ENCODE measurements at places on chromosomes 3 and 15.

DNA sequence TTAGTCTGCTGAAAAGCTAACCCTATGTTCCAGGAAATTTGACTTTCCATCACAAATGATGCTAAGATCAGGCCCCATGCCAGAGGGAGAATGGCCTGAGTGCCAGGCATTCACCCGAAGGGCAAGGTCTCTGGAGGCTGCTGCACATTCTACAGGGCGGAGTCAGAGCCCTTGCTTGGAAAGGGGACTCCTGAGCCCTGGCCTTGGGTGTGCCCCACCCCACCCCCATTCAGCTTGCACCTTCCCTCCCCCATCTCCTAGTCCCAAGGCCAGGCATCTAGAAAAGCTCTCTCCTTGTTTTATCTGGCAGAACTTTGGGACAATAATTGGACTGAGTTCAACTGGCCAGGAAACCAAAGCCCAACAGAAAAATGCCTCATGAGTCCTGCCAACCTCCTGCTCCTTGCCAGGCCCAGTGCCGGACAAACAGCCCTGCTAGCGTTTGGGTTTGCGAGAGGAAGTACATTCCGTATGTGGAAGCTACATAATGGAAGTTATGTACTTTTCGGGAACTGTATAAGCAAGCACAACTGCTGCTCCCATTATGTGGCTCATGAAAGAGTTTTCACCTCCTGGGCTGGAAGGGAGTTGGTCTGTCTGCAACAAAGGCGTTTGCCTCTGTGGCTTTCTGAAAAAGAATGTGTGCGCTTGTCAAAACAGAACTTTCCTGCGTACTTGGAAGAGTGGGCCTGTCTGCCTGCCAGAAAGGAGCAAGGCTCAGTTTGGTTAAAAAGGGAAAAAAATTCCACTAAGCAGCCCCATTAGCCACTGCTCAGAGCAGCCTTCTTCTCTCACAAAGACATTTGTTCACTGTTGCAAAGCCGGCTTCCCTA is 321.5 kb upstream of the CTNNB1 start:
- no peak overlapping the region for H3K27ac ChIP-seq
- no peak overlapping the region for H3K4me3 ChIP-seq
- no peaks in the 10 kb centered on the region for H3K27me3 ChIP-seq
- DNase-seq, result peak; percentile 30
- H3K4me1 ChIP-seq, result no peaks in the 10 kb centered on the region
- no peaks in the 10 kb centered on the region for H3K36me3 ChIP-seq

DNA sequence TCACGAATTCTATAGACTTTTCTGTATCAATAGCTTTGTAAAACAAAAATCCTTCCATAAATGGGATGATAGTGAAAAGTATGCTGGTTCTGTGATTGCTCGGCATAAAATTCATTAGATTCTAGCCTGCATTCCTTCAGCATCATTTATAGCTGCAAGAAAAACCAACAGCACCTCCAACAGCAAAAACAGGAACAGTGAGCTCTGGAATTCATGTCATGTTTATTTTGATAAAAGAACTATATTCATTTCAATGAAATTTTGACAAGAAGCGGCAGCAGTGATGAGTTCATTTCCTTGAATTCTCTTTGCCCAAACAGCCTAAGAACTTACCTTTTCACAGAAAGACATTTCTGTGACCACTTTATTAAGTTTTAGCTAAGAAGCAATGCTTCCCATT is 515.2 kb upstream of the CCDC54 start:
- DNase-seq, result peak; percentile 53
- H3K4me3 ChIP-seq, result no peak overlapping the region
- peaks cover 34% of the 10 kb centered on the region for H3K4me1 ChIP-seq
- H3K27me3 ChIP-seq, result no peaks in the 10 kb centered on the region

- no peak overlapping the region for H3K4me3 ChIP-seq
- no peaks in the 10 kb centered on the region for H3K27me3 ChIP-seq
Measured at GRCh38 chr3:140092848-140093536, 158.0 kb downstream of the CLSTN2 start.

DNA sequence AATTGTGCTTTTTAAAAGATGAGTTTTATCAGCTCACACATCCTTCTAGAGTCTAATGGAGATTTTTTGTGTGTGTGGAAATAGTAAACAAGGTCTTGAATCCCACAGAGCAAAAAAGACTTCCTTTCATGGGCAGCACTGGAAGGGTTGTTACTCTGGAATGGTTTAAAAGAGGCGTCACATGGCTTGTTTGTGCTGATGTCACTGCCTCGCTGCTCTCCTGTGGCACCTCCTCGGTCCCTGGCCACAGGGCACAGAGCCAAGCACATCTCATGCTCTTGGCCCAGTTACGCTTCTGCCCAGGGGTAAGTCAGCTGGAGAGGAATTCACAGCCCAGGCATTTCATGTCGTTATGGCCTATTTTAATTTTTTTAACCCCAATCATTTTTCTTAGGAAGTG is 53.2 kb downstream of the PGPEP1L start:
- H3K4me1 ChIP-seq, result peaks cover 13% of the 10 kb centered on the region
- H3K27ac ChIP-seq, result peak overlapping the region; percentile 67
- DNase-seq, result peak; percentile 89
- peaks cover 35% of the 10 kb centered on the region for H3K36me3 ChIP-seq
- H3K4me3 ChIP-seq, result no peak overlapping the region

DNA sequence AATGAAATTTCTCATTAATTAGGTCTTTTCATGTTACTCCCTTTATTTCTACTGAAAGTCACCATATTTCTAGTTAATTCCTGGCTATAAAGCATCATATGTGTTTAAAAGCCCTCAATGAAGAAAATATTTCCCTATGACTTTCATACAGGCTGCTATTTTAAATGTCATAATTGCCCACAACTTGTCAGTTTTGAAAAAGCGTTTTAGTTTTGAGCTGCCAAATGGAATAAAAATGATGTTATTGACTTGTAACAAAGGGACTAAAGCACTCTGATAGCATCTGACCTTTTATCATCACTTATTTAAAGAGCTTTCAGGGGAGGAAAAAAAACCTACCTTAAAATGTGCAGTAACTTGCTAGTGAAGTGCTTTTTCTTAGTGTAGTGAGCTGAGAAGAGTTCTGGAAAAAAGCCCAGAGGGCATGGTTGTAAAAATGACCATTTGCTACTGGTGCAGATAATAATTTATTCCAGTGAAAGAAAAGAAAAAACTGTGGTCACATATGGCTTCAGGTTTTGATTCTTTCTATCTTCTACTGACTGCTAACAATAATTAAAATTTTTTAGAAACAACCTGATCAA is 877.2 kb downstream of the CADM2 start:
- H3K36me3 ChIP-seq, result no peaks in the 10 kb centered on the region
- no peaks in the 10 kb centered on the region for H3K27me3 ChIP-seq
- H3K4me1 ChIP-seq, result no peaks in the 10 kb centered on the region

GRCh38 chr3:43152649-43153048 is 46.8 kb upstream of the POMGNT2 start:
- no peak for DNase-seq
- H3K36me3 ChIP-seq, result no peaks in the 10 kb centered on the region
- peaks cover 10% of the 10 kb centered on the region for H3K4me1 ChIP-seq
- H3K27ac ChIP-seq, result no peak overlapping the region

DNA sequence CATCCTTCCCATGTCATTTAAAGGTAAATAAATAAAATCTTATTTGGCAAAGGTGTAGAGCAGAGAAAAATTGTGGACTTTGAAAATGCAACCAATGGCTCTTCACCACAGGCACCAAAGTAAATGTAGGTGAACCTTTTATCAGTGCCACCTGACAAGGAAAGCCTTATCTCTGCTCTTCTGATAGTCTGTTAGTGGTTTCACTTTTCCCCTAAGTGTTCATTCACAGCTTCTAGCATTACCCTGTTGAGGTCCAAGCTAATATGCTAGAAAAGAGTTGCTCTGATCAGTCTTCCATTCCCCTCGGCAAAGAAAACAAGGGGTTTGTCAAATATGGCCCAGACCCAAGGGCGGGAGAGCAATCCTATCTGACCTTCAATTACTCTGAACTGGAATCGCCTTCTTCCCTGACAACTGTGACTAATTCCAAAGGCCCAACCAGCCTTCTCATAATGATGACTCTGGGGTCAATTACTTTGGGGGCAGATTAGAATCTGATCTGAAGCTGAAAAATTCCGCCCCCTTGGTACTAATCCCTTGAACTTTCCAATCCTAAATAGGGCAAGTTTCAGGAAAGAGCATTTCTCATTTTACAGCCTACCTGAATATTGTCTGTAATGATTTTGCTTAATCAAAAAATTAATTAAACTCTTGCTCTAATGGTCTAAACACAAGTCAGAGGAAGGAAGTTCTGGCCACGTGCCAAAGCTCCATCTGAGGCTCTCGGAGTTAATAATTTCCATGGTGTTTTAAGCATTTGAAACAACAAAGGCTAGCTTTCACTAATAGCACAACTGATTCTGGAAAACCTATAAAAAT is 52.4 kb downstream of the SETMAR start:
- DNase-seq, result no peak
- H3K27ac ChIP-seq, result no peak overlapping the region
- peaks cover 17% of the 10 kb centered on the region for H3K4me1 ChIP-seq
- H3K36me3 ChIP-seq, result no peaks in the 10 kb centered on the region
- no peak overlapping the region for H3K4me3 ChIP-seq
- H3K27me3 ChIP-seq, result no peaks in the 10 kb centered on the region

DNA sequence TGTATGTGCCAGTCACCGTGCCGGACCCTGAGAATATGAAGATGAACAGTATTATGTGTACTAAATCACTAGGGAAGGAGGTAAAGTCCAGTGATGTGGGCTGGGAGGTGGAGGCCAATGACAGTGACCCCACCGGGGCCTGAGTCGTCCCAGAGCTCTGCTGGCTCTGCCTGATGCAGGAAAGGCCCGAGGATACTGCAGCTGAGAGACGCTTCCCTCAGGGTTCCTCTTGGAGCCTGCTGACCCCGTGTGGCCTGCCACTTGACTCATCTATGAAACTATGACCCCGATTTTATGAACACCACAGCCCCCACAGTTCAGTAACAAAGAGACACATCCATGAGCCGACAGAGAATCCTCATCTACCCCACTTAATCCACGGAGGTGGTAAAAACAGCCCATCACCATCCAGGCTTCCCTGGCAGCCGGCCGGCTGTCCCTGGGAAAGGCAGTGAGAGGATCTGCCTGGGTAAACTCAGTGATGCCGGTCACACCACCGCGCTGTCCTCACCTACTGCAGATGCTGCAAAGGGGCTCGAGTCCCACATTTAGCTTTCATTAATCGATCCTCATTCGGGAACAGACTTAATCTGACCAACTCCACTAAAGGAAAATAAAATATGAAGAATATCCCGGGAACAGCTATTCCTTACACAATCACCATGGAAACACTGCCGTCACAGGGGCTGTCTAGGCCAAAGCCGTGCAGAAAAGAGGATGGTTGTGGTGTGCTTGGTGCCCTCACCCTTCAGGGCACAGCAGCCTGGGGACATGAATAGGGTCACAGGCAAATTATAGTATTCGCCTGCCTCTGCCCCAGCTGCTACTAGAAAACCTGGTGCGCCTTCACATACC is 82.9 kb downstream of the ARRDC4 start:
- H3K36me3 ChIP-seq, result no peaks in the 10 kb centered on the region
- H3K27ac ChIP-seq, result no peak overlapping the region
- no peaks in the 10 kb centered on the region for H3K27me3 ChIP-seq
- no peaks in the 10 kb centered on the region for H3K4me1 ChIP-seq

DNA sequence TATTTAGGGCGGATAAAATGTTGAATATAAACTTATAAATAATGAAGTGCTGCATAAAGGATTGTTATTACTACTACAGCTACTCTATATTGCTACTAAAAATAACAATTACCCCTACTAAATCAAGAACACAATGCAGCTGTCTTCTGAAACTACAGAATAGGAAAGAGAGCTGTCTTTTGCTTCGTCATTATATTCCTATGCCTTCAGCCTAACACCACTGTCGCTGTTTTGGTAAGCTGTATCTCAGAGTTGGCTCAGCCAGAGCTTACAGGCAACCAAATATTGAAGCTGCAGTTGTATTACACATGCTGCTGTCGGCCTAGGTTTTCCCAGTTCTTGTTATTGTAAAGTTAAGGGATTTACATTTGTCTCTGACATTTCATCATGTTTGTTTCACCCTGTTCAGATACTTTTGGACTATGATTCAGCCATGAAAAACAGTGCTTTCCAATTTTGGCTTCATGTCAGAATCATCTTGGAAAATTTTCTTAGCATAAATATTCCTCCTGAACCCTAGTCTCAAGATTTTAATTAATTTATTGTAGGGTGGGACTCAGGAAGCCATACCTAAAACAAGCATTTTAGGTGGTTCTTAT is 31.3 kb upstream of the LPP start:
- H3K36me3 ChIP-seq, result no peaks in the 10 kb centered on the region
- no peaks in the 10 kb centered on the region for H3K27me3 ChIP-seq
- no peak overlapping the region for H3K4me3 ChIP-seq
- peaks cover 12% of the 10 kb centered on the region for H3K4me1 ChIP-seq
- H3K27ac ChIP-seq, result no peak overlapping the region
- no peak for DNase-seq

GRCh38 chr3:100019719-100020118 is 94.6 kb downstream of the FILIP1L start:
- H3K27me3 ChIP-seq, result no peaks in the 10 kb centered on the region
- no peak overlapping the region for H3K4me3 ChIP-seq
- peak; percentile 27 for DNase-seq
- no peak overlapping the region for H3K27ac ChIP-seq
- H3K4me1 ChIP-seq, result peaks cover 36% of the 10 kb centered on the region

GRCh38 chr3:9168241-9168741 is 81.2 kb downstream of the SRGAP3 start:
- H3K4me3 ChIP-seq, result no peak overlapping the region
- H3K4me1 ChIP-seq, result no peaks in the 10 kb centered on the region
- DNase-seq, result no peak
- no peaks in the 10 kb centered on the region for H3K36me3 ChIP-seq

- no peaks in the 10 kb centered on the region for H3K36me3 ChIP-seq
- no peaks in the 10 kb centered on the region for H3K27me3 ChIP-seq
- DNase-seq, result no peak
- H3K4me3 ChIP-seq, result no peak overlapping the region
Measured at GRCh38 chr3:184455991-184456390, 76.1 kb downstream of the CHRD start.

GRCh38 chr3:39228496-39228895 is 36.1 kb upstream of the XIRP1 start:
- H3K36me3 ChIP-seq, result no peaks in the 10 kb centered on the region
- peaks cover 20% of the 10 kb centered on the region for H3K27me3 ChIP-seq
- no peak overlapping the region for H3K27ac ChIP-seq
- no peaks in the 10 kb centered on the region for H3K4me1 ChIP-seq
- no peak for DNase-seq

- H3K36me3 ChIP-seq, result no peaks in the 10 kb centered on the region
- no peaks in the 10 kb centered on the region for H3K4me1 ChIP-seq
- no peaks in the 10 kb centered on the region for H3K27me3 ChIP-seq
- H3K4me3 ChIP-seq, result no peak overlapping the region
- H3K27ac ChIP-seq, result no peak overlapping the region
- DNase-seq, result no peak
Measured at GRCh38 chr15:47652328-47652727, 65.0 kb upstream of the SEMA6D start.

- peaks cover 1% of the 10 kb centered on the region for H3K4me1 ChIP-seq
- no peaks in the 10 kb centered on the region for H3K27me3 ChIP-seq
- DNase-seq, result no peak
- H3K27ac ChIP-seq, result no peak overlapping the region
Measured at GRCh38 chr3:99972380-99973104, 141.8 kb downstream of the FILIP1L start.

- H3K27me3 ChIP-seq, result no peaks in the 10 kb centered on the region
- peaks cover 14% of the 10 kb centered on the region for H3K36me3 ChIP-seq
- H3K27ac ChIP-seq, result no peak overlapping the region
- DNase-seq, result peak; percentile 46
Measured at GRCh38 chr15:57282686-57283085, 93.6 kb upstream of the CGNL1 start.

- H3K4me3 ChIP-seq, result no peak overlapping the region
- H3K27ac ChIP-seq, result no peak overlapping the region
- no peaks in the 10 kb centered on the region for H3K27me3 ChIP-seq
- no peaks in the 10 kb centered on the region for H3K4me1 ChIP-seq
- DNase-seq, result no peak
Measured at GRCh38 chr15:68047826-68048225, 6.3 kb upstream of the PIAS1 start.
